Mesenchymal stem cell (in vitro differentiated cells and primary cell): ENCODE measurements at places on chromosomes 2 and 18.

DNA sequence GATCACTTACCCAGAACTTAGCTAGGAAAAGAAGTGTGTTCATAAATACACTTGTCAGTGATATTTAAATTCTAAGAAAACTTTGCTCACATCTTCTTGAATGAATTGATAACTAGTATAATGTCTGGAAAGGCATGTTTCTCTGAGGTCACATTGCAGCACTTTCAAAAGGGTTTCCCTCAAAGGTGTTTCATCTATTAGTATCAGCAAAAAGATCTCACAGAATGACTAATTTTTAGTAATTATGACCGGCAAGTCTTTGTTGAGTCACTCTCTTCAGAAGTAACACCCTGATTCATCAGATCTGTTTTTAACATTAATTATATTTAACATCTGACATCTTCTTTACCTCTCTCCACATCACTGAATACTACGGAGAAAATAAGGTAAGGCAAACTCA is 222.3 kb downstream of the IKZF2 start:
- DNase-seq, result no peak
- no peaks in the 10 kb centered on the region for H3K27me3 ChIP-seq
- no peaks in the 10 kb centered on the region for H3K4me1 ChIP-seq
- no peak overlapping the region for H3K4me3 ChIP-seq

DNA sequence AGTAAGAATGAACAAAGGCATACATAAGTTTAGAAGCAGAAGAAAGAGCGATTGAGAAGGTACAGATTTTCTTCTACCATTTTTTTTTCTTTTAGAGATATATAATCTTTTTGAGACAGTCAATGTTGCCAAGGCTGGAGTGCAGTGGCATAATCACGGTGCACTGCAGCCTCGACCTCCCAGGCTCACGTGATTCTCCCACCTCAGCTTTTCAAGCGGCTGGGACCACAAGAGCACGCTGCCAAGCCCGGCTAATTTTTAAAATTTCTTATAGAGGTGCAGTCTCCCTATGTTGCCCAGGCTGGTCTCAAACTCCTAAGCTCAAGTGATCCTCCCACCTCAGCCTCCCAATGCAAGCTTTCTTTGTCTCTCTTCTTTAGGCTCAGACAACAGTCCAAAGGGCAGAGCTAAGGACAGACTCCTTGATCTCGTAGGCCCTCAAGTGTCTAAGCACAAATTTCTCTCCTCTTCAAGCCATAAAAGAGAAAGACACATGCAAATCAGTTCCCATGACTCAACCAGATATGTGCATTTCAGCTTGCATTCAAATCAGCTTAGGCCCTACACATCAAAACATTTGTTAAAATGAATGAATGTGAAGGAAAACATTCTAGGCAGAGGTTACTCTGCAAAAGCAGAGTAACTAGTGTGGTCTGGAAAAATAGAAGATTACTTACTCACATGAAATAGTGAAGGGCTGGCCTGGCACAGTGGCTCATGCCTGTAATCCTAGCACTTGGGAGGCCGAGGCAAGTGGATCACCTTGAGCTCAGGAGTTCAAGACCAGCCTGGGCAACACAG is 18.0 kb downstream of the ITSN2 start:
- H3K27ac ChIP-seq, result no peak overlapping the region
- H3K36me3 ChIP-seq, result no peaks in the 10 kb centered on the region
- H3K4me3 ChIP-seq, result no peak overlapping the region
- peaks cover 6% of the 10 kb centered on the region for H3K4me1 ChIP-seq

DNA sequence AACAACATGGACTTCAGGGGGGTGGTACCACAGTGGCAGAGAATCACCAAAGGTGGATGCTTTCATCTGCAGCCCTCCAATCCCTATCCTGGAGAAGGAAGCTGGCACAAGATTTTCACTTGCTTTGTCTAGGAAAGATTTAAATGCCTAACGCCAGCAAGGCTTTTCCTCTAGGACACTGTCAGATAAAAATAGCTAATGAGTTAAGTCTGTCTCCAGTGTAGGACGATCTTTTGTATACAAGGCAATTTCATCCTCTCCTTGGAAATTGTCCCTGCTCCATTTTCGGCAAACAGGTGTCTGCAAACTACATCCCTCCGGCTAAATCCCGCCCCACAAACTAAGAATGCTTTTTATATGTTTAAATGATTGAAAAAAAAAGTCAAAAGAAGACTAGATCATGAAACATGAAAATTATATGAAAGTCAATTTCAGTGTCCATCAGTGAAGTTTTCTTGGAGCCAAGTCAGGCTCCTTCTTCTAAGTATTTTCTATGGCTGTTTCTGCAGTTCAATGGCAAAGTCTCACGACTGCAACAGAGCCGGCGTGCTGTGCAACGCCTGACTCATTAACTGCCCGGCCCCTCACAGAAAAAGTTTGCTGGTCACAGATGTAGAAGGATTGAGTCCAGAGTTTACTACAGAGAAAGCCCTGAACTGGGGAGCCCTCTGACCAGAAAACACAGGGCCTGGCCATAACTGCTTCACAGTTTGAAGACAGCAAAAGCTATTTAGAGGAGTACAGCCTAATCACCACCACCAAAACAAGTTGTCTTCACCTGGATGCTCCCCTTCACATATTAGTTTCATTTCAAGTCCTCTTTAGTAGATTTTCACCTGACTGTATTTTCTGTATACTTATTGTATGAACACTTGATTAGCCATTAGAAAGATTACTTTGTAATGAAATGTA is 52.3 kb downstream of the PIEZO2 start:
- H3K36me3 ChIP-seq, result no peaks in the 10 kb centered on the region
- peak; percentile 81 for DNase-seq
- H3K27me3 ChIP-seq, result no peaks in the 10 kb centered on the region
- no peak overlapping the region for H3K4me3 ChIP-seq
- peaks cover 3% of the 10 kb centered on the region for H3K4me1 ChIP-seq

- H3K27me3 ChIP-seq, result no peaks in the 10 kb centered on the region
- no peaks in the 10 kb centered on the region for H3K36me3 ChIP-seq
- no peak overlapping the region for H3K27ac ChIP-seq
- peaks cover 1% of the 10 kb centered on the region for H3K4me1 ChIP-seq
These were observed 308.5 kb downstream of the NOL4 start for GRCh38 chr18:33916200-33916599.

DNA sequence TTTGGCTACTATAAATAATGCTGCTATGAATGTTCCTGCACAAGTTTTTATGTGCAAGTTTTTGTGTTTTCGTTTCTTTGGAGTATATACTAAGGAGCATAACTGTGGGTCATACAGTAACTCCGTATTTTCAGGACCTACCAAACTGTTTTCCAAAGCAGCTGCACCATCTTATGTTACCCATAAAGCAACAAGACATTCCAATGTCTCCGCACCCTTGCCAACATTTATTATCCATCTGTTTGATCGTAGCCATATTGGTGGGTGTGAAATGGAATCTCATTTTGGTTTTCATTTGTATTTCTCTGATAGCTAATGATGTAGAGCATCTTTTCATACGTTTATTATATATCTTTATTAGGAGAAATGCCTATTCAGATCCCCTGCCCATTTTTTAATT is 13.8 kb downstream of the TMEM131 start:
- H3K4me3 ChIP-seq, result no peak overlapping the region
- no peaks in the 10 kb centered on the region for H3K36me3 ChIP-seq
- no peak for DNase-seq
- H3K27me3 ChIP-seq, result no peaks in the 10 kb centered on the region

DNA sequence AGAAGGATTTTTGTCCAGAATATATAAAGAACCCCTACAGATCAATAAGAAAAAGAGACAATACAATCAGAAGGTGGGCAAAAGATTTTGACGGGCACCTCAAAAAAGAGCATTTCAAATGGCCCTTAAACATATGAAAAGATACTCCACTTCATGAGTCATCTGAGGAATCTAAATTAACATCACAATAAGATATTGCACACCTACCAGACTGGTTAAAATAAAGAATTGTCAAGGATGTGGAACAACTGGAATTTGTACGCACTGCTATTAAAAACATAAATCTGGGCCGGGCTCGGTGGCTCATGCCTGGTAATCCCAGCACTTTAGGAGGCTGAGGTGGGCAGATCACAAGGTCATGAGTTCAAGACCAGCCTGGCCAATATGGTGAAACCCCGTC is 17.0 kb upstream of the NCOA1 start:
- no peaks in the 10 kb centered on the region for H3K27me3 ChIP-seq
- H3K27ac ChIP-seq, result no peak overlapping the region
- no peak for DNase-seq
- H3K4me3 ChIP-seq, result no peak overlapping the region
- no peaks in the 10 kb centered on the region for H3K4me1 ChIP-seq

DNA sequence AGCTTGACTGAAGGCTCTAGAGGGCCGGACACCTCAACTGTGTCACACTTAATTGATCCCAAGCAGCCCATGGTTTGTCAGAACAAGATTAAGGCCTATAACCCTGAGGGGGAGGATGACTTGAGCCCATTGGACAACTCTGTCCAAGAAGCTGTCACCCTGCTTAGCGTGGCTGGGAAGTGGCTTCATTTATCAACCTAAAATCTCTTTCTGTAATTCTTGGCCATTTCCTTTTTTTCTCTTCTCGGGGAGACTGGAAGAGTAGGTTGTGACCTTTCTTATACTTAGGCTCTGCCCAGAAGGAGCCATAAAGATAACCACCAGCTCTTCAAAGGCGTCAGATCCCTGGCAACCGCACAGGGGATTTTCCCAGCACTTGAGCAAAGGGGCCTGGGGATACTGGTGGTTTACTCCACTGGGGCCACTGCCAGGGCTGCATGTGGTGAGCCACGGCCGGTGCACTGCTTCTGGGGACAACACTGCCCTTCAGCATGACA is 265.5 kb downstream of the CYRIA start:
- H3K4me3 ChIP-seq, result no peak overlapping the region
- H3K36me3 ChIP-seq, result no peaks in the 10 kb centered on the region
- no peaks in the 10 kb centered on the region for H3K4me1 ChIP-seq
- no peaks in the 10 kb centered on the region for H3K27me3 ChIP-seq
- no peak overlapping the region for H3K27ac ChIP-seq
- no peak for DNase-seq

- peak; percentile 89 for DNase-seq
- peaks cover 41% of the 10 kb centered on the region for H3K4me1 ChIP-seq
- peak overlapping the region; percentile 93 for H3K4me3 ChIP-seq
- peaks cover 9% of the 10 kb centered on the region for H3K36me3 ChIP-seq
These were observed 1.3 kb downstream of the BCL2L11 start for GRCh38 chr2:111121828-111122630.

DNA sequence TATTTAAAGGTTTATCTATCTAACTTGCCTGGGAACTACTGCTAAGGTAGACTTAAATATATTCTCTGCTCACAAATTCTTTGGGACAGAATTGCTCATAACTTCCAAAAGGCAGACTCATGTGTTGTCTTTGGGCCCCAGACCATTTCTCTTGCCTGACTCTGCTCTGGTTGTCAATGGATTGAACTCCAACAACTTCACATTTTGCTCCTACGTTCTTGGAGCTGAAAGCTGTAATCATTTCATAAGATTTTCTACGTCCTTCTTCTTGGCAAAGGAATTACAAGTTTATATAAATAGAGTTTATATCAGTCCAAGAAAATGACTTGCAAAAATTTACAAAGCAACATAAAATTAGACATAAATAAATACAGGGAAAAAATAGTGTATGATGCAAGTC is 32.9 kb upstream of the PPM1B start:
- peaks cover 2% of the 10 kb centered on the region for H3K4me1 ChIP-seq
- DNase-seq, result peak; percentile 33
- H3K4me3 ChIP-seq, result no peak overlapping the region
- no peaks in the 10 kb centered on the region for H3K27me3 ChIP-seq
